Stimulated activated CD8-positive, alpha-beta memory T cell treated with anti-CD3 and anti-CD28 coated beads, Interleukin-7, amount 100 ng/mL, for 4 hours (primary cell): ENCODE measurements at places on chromosomes 7 and 10.
A peak's percentile ranks its signal among the peaks of the same experiment; 100 is the strongest.

DNA sequence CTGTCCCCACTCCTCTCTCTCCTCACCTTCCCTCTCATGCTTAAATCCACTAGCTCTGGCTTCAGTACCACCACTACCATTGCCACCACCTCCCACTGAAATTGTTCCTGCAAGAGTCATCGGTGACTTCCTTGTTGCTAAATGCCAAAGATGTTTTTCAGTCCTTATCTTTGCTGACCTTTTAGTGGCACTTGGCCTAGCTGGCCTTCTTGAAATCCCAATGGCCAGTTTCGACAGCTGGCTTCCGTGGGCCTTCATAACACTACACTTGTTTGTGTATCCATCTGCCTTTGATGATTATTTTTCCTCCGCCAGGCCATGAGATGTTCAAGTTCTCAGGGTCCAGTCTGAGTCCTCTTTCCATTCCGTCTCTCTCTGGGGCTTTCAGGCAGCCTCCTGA, 118.2 kb upstream of the NANOS1 start:
- no peak for DNase-seq

DNA sequence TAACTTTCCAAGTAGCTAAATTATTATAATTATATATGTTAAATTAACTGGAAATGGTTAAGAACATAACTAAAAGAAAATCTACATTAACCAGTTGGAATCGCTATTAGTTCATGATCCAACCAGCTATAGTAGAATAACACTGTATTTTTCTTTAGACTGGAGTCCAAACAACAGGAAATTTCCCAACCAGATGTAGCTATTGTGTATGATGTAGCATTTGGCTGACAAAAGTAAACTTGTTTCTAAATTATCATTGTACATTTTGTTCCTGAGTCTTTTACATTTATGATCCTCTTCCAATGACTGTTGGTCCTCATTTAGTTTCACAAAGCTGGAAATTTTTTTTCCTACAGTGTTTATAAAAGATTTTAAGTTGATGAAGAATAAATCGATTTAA, 62.1 kb downstream of the PAPSS2 start:
- no peak for DNase-seq

DNA sequence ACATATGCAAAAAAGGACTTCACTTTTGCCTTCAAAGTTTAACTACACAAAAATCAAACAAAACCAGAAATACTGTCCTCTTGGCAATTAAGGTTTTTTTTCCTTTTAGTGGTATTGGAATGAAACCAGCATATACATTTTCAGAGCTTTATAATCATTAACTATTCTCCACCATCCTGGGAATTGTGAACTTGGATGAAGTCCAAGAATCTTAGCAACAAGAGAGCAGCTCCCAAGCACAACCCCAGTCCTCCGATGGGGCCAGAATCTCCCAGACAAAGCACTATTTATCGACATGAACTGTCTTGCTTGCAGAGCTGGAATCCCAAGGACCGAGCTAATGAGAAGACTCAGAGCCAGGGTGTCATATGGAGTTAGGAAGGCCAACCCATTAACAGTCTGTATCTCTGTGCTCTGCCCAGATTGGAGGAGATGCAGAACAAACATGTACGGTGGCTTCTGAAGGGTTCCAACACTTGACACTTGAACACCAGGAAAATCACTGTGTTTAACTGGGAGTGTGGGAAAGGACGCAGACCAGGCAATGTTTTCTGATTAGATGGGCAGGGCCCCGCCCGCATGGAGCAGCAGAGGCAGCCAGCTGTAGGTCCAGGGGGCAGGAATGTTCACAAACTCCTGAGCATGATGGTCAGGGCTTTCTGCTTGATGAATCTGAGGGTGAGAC, 35.5 kb downstream of the PPP1R3C start:
- DNase-seq = no peak

DNA sequence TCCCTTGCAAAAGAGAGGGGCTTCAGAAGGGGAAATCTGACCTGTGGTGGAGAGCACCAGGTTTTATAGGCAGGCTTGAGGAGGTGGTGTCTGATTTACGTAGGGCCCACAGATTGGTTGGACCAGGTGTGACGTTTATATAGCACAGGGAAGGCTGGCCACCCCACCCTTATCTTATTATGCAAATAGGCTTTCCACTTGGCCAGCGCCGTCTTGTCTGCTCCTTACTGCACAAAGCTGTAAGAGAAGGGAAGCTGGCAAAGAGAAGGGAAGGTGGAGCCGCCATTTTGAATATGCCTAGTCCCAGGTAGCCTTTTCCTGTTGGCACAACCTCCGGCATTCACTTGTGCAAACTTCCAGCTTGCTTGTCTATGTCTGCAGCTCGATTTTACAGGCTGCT, 221.4 kb downstream of the GATA3 start:
- no peak for DNase-seq

- no peak for DNase-seq
Observed at GRCh38 chr10:130014263-130015074, 50.4 kb upstream of the EBF3 start.

DNA sequence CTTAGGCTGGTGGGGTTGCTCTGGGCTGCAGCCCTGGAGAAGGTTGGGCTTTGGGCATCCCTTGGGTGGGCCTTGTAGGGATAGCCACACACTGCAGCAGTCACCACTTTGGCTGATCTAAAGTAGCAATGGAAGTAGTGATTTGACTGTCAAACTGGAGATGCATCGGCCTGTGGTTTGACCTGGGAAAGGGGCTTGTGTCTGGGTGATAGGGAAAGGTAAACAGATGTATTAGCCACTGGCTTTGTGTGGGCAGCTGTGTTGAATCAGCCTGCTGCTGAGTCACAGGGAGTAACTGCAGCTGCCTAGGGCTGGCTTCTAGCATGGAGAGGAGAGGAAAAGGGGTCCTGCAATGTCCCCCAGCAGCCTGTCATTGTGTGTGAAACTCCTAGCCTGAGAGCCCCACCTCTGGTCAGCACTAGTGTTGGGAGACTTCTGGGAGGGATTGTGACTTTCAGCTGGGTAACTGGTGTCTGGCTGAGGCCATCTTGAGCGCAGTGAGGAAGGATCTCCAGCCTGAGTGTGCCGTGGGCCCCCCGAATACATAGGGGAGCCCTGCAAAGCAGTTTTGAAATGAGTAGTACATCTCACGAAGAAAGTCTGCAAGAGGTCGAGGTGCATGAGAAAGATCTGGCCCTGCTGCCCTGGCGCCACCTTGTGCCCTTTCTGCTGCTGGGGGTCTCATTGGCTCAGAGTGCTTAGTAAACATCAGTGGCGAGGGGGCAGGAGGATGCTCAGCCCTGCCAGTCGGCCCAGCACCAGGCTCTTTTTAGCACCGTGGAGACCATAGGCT, 117.3 kb downstream of the FANK1 start:
- no peak for DNase-seq

DNA sequence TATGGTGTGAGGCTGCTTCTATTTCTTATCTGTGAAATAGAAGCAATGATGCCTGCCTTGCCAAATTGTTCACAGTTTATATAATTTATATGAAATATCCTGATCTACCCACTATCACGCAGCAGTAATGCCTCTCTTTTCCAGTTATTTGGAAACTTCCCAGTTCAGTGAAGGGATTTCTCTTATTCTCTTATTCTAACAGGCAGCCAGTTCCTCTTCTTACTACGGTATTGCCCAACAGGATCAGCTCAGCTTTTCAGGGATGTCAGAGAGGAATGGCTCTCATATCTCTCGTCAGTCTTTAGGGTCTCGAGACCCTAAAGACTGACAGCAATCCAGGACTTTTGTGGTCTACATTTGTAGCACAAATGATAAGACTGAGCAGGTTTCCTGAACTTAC, 215.6 kb downstream of the CREB5 start:
- DNase-seq = no peak

DNA sequence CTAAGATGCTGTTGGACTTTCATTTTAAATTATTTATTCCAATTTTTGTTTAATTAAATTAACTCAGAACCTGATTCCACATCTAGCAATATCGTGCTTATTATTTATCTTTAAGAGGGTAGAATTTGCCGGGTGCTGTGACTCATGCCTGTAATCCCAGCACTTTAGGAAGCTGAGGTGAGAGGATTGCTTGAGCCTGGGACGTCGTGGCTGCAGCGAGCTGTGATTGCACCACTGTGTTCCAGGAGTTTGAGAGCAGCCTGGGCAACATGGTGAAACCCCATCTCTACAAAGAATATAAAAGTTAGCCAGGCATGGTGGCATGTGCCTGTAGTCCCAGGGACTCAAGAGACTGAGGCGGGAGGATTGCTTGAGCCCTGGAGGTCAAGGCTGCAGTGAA, 47.8 kb downstream of the ZFAND4 start:
- DNase-seq = no peak

GRCh38 chr10:48594803-48595538, 9.9 kb downstream of the ARHGAP22 start:
- DNase-seq = no peak

GRCh38 chr10:115674496-115674895, 581.3 kb downstream of the ATRNL1 start:
- DNase-seq = no peak

DNA sequence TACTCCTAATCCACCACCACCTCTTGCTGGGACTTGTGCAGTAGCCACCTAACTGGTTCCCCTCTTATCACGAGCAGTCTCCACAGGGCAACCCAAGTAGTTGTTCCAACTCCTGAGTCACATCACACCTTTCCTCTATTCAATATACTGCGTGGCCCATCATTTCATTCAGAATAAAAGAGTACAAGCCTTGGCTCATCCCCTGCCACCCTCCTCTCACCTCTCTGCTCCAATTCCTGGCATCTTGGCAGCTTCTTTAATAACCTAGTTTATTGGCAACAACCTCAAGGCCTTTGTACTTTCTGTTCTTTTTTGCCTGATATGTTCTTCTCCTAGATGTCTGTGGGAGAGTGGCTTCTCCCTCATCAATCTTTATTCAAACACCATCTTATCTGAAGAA, 199.4 kb downstream of the KIAA1217 start:
- DNase-seq = no peak

DNA sequence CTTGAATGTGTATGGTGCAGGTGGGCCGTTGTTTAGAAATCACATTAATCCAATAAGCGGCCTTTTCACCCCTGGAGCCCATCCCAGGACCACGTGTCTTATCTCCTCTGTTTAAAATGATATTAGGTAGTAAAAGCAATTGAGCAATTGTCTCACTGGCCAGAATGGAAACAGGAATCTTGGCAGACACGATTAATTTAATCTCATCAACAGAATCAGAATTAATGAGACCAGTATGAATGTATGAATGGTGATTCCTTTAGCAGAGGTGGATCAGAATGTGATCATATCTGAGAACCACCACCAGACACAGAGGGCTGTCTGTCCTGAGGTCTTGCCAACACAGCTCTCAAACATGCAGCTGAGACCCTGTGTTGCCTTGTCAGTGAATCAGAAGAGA, 1591.4 kb downstream of the REEP3 start:
- DNase-seq = no peak

DNA sequence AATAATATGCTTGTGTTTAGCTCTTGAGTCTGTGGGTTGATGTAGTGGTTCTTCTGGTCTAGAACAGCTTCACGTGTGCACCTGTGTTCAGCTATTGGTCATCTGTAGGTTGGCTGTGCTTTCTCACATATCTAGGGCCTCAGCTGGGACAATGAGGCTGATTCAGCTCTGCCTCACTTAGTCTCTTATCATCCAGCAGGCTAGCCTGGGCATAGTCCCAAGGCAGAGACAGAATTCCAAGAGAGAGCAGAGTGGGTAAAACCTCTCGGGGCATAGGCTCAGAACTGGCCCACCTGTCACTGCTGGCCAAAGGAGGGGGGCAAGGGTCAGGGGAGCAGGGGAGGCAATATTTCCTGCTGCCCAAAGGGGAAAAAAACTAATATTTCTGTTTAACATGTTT, 32.0 kb upstream of the MXI1 start:
- DNase-seq = no peak

DNA sequence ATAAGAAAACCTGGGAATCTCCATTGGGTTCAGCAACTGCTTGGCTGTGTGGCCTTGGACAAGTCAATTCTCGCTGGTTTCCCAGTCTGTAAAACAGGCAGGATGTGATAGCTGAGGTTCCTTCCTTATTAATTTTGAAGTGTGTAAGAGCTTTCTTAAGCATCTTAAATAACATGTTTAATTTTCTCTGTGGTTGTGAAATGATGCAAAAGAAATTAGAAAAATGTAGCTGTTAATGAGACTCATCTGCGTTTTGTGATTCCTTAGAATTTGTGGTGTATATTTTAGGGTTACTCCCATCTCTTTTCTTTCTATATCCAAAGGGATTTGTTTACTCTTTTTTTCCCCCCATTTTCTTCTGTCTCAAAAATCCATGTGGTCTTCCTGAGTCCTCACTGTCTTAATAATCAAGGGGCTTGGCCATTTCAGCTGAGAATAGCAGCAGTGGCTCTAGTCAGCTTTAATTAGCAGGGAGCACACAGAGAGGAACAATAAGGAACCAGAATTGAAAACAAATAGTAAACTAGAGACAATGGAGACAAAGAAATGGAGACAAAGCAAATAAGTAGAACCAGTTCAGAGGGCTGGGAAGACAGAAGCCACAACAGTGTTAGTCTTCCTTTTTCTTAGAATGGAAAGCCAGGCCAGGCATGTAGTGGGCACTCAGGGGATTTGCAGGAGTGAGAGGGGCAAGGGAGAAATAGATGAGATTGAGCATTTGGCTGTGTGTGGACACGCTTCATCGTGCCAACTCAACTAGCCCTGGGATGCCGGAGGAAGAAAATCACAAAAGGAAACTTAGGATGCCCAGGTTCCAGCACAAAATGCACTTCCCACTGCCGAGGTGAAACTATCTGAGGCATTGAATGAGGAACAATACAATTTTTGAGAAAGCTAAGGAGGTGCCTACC, 93.9 kb downstream of the CHN2 start:
- no peak for DNase-seq

GRCh38 chr10:79196470-79197461, 128.0 kb downstream of the ZMIZ1 start:
- peak; percentile 47 for DNase-seq

DNA sequence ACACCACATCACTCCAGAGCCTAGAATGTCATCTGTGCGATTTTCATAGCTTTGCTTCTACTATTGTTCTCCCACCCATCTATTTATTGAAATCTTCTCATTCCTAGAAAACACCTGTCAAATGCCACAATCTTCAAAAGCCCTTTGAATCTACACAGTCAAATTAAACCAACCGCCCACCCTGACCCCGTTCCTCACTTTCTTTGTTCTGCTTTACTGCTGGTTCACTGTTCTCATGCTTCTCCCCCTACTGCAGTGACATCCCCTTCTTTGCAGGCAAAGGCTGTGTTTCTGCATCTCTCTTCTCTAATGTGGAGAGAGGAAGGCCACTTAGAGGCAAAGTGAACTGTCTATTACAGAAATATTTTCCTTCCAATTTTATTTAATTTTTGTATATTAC, 152.4 kb upstream of the NEBL start:
- DNase-seq = no peak

DNA sequence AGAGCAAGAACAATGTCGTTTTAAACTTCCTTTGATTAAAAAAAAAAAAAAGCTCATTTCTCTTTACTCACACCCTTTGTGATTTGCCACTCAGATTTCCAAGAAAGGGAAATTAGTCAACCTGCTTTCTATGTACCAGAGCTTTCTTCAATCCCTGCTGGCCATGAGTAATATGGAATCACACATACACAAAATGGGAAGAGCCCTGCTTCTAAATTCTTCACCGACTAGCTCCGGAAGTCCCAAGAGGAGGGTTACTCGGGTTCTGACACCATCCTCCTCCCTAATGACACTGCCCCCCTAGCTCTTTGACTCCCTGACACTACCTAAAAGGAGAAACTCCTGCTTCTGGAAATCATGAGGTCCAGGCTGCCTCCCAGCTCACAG, 81.8 kb upstream of the SFMBT2 start:
- DNase-seq = no peak

GRCh38 chr10:28280652-28281051, 22.2 kb downstream of the MPP7 start:
- DNase-seq = no peak

GRCh38 chr10:132786476-132786883, 533 bp upstream of the NKX6-2 start:
- DNase-seq = no peak

GRCh38 chr7:107644309-107644974, 16.2 kb upstream of the SLC26A4 start:
- DNase-seq = no peak
